ENCODE measurements at places on chromosomes 16 and 17. TPM values are rescaled to one million over a fixed set of nuclear protein-coding genes. Genes with fewer than 3 reads are reported as not detected.
A peak's percentile ranks its signal among the peaks of the same experiment; 100 is the strongest.

Gene MRPL10
- total RNA-seq = 156 TPM

Gene RFFL
- 29.9 TPM for total RNA-seq

Gene HOXB7
- not detected for total RNA-seq

Gene NPTX1
- 4.2 TPM for total RNA-seq

Gene ABCA3
- total RNA-seq = 6.6 TPM

Gene C16orf96
- 0.41 TPM for total RNA-seq

Gene P2RX1
- 0.10 TPM for total RNA-seq

Gene RAMP2
- 10.8 TPM for total RNA-seq

DNA sequence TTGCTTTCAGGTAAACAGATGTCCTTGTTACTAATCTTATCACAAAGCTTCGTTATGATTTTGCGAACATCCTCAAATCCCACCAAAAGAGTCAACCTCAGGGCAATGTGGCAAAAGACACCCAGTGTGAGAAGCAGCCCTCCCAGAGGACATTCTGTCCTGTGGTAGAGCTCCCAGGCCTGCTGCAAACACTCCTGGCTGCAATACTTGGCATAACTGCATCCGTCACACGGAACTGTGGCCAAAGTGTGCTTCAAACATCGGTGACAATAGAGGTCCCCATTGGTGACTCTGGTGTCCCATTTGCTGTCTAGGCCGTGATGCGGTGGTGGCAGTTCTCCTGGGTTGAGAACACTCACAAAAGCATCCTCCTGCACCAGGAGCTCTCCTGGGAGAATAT lies 29.5 kb downstream of the SMYD4 start:
- DNase-seq = no peak

DNA sequence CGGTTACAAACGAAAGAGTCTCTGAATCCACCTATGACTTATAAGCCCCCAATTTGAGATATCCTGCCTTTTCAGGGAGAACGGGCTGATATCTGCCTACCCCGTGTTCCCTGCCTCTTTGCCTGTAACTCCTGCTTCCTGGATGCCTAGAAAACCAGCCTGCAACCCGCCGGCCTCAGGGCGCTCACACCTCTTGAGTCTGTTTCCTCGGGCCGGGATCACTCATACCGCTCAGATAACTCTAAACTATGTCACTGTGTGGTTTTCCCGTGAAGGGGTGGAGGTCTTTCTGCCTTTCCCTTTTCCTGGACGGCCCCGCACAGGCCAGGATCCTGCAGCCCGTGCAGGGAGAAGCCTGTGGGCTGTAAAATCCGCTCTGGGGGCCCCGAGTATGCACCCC lies 10.4 kb downstream of the RPUSD1 start:
- DNase-seq = no peak

DNA sequence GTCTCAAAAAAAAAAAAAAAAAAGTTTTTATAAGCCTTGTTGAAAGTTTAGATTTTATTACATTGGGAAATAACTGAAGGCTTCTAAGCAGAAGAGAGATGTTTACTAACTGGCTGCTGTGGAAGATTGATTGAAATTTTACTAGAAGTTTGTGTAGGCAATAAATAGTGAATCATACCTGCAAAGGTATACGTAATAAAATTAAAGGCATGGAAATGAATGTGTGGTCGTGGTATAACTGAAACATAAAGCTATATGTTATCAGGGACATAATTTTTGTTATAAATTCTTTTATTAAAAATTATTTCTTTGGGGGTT lies 8.7 kb downstream of the LUC7L3 start:
- no peak for DNase-seq

- DNase-seq = no peak
Measured at GRCh38 chr17:59547131-59547915, 18.1 kb upstream of the DHX40 start.

GRCh38 chr16:85018529-85019236 lies 7.3 kb upstream of the ZDHHC7 start:
- no peak for DNase-seq

DNA sequence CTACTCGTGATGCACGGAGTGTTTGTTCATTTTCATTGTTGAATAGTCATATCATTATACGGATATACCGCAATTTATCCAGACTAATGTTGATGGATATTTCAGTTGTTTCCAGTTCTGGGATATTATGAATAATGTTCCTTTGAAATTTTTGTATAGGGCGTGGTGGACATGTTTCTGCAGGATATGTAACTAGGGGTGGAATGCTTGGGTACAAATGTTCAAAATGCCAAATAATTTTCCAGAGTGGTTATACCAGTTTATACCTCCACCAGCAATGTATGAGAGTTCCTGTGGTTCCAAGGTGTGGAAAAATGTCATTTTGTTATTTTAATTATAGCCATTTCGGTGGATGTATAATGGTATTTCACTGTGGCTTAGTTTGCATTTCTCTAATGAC lies 53.6 kb downstream of the NUP88 start:
- DNase-seq = no peak

- no peak for DNase-seq
Measured at GRCh38 chr17:41880130-41880529, 14.9 kb upstream of the KLHL11 start.

DNA sequence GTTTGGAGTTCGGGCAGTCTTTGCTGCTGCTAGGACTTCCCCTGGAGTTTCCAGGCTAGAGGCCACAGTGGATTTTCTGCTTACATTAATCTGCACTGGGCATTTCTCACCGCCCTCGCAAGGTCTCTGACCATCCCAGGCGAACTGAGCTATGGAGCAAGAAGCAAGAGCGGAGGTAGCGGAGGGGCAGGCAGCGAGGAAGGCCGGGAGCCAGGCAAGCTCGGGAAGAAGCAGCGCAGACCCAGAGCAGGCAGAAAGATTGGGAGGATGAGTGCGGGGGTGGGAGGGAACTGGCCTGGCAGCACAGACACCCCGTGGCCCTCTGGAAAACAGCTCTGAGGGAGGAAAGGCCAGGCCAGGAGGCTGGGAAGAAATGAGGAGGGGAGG lies 3.8 kb downstream of the COTL1 start:
- DNase-seq = peak; percentile 54

DNA sequence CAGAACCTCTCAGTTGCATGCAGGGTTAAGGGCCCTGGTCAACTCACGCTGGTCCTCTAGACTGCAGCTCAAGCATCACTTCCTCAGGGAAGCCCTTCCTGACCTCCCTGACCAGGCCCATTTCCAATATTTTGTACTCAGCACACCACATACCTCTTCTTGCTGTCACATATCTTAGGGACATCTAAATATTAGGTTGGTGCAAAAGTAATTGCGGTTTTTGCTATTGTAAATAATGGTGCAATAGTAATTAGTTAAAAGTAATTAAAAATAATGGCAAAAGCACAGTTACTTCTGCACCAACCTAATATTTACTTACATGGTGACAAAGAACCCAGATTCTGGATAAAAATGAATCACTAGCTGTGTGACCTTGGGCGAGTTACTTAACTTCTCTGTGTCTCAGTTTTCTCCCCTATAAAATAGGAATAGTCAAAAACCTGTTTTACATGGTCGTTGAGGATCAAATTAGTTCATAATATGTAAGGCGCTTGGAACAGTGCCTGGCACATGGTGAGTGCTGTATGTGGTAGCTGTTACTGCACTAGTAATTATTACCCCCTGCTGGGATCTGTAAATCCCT lies 177.4 kb downstream of the PRKCB start:
- no peak for DNase-seq

DNA sequence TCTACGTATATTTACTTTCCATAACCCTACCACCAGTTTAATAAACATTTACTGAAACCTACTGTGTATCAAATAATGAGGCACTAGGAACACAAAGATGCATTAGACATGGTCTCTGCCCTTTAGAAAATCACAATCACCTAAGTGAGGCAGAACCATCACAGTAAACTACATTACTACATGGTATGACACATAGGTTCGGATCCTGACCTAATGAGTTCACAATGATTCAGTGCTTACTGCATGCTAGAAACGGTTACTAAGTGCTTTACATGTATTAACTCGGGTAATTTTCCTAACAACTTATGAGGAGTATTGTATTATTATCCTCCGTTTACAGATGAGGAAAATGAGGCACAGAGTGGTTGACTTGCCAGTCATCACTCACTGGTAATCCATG lies 5.2 kb upstream of the SYNRG start:
- DNase-seq = no peak

- no peak for DNase-seq
Measured at GRCh38 chr16:15610369-15610871, 32.5 kb downstream of the MARF1 start.

- no peak for DNase-seq
Measured at GRCh38 chr16:67436640-67437193, 5.8 kb downstream of the HSD11B2 start.

- DNase-seq = no peak
Measured at GRCh38 chr17:69577098-69577497, 162.6 kb downstream of the MAP2K6 start.

DNA sequence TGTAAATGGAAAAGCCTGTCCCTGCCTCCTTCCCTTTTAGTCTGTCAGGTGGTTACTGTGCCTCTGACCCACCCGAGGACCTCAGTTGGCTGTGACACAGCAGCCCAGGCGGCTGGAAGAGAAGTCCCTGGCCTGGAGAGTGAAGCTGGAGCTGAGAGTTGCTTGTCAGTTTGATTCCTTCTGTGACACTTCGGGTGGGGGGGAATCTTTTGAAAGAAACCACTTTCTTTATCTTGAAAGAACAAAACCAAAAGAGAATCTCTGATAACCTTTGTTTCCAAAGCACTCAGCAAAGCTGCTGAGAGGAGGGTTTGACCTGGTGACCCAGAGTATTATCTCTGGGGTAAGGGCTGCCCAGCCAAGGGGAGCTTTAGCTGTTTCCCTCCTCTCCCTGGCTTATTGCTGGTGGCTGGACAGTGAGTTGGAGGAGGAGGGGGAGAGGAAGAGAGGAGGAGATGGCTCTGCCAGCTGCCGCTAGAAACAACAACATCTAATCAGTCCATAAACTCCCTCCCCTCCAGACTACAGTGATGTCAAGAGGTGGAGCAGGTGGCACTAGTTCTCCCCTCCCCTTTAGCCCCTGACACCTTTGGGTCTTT lies 34.0 kb downstream of the YPEL2 start:
- no peak for DNase-seq

- no peak for DNase-seq
Measured at GRCh38 chr17:38725066-38725465, 5.1 kb upstream of the CISD3 start.

DNA sequence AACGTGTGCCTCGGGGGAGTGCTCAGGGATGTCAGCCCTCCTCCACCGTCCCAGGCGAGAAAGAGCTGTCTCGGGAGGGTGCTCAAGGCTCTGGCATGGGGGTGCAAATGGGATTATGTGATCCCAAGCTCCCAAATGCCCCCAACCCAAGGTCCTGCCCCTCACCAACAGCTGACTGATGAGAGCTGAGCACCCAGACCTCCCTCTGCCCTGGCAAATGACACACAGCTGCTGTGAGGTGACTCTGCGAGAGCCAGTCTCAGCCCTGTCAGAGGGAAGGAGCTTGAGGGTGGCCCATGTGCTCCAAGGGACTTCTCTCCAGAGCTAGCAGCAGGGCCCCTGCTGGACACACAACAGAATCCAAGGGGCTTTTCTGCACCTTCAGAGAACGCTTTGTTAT lies 7.7 kb downstream of the CDH5 start:
- no peak for DNase-seq

Measured in H7 (cell line).